ENCODE measurements at places on chromosomes 1 and 21.
A peak's percentile ranks its signal among the peaks of the same experiment; 100 is the strongest.

DNA sequence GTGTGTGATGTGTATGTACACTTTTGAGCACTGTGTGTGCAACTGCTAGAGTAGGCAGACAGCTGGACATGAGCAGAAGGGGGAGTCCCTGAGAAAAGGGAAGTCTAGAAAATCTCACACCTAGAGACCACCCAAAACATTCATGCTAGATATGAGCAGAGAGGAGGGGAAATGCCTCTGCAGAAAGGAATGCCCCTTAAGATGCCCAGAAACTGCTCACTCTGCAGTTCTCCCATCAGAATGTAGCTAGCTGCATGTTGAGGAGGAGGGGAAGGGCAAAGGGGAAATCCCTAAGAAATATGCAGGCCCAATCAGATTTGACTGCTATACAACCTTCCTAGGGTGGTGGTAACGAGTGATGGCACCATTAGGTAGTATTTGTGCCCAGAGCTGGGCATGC, 31.8 kb upstream of the MAGOH start:
- DNase-seq = no peak

DNA sequence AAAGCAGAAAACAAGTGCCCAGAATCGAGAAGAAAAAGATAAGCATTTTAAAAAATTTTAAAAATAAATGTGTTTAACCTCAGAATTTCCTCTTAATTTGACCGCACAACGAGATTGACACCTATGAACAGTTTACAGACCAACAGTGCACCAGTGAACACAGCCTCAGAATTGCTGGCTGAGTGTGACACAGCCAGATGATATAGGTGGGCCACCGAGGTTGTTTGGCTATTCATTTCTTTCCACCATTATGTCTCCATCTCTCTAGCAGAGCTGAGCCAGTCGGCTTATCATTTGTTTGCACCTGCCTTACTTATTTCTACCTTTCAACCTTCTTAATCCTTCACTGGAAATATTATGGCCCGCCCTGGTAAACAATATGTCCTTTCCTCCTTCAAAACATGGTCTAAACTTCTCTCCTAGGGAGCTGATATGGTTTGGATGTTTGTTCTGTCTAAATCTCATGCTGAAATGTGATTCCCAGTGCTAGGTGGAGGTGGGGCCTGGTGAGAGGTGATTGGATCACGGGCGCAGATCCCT, 86.1 kb downstream of the DUSP10 start:
- DNase-seq = no peak

- DNase-seq = no peak
These were observed 4.3 kb downstream of the S100A10 start for GRCh38 chr1:151989211-151989862.

DNA sequence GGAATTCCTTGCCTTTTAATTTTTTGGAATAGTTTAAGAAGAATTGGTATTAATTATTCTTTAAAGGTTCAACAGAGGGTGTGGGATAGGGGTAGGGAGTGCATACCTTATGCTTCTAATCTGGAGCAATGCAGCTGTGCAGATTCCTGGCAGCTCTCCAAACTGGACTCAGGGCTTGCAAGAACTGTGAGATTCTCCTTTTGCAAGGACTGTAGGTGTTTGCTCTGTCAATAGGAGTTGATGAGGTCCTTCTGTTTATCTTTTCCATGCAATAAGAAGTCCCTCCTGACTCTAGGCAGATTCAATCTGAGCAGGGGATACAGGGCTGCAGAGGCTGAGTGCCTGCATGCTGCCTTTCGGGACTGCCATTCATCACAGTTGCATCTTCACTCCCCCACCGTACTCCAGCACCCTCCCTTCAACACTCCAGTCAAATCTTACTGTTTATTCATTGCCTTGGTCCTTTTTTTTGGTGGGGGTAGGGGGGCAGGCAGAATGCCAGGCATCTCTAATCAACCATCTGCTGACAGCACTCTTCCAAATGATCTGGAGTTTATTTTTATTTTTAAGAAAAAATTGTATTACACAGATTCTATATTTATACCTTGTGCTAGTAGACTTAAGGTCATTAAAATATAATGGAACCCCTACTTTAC, 122.3 kb downstream of the DISC1 start:
- DNase-seq = no peak

GRCh38 chr21:35581640-35582039, 478.7 kb downstream of the SETD4 start:
- no peak for DNase-seq

- no peak for DNase-seq
These were observed 3.0 kb downstream of the ADAM30 start for GRCh38 chr1:119893238-119893791.

DNA sequence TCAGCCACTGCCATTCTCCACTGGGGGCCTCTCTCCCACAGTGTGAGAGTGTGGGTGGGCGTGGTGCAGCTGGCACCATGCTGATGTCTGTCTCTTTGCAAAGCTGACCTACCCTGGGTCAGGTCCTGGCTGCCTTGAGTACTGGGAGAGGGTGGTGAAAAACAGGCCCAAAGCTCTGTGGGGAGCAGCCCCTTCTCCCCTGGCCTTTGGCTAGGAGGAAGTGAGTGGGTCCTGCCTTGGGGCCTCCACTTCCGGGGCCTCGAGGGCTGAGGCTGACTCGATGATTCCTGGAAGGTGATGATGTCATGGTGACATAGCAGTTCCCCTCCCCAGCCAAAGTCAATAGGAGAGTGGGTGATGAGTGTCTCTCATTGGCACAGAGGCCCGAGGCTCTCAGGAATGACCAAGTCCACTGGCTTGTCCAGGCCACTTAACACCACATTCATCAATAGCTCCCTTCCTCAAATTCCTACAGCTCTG, 53.0 kb downstream of the IER5 start:
- DNase-seq = no peak

GRCh38 chr21:16605597-16605996, 875.8 kb downstream of the USP25 start:
- DNase-seq = no peak

DNA sequence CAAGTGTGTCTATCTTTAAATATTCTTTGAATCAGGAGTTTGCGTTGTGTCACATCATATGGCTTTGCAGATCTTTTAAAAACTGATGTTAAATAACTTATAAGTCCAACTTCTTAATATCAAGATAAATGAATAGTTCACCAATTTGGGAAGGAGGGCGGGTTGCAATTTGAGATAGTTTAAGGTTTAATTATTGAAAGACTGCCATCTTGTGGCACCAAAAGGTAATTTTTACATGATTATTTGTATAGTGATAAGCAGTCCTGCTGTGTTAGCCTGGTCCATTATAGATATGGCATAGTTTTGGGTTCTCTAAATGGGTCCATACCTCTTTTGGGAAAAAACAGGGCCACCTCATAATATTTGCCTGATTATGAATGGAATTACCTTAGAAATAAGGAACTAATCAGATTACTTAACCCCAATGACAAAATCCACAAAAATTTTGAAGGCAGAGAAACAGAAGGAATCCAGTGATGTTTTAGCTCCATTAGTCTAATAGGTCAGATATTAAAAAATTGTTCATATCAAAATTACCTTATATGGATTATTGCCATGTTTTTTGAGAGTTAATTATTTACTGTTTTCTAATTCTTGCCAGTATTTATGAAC, 64.3 kb downstream of the PRKAA2 start:
- DNase-seq = peak; percentile 14

- no peak for DNase-seq
These were observed 492.0 kb upstream of the USP24 start for GRCh38 chr1:55707196-55707595.

GRCh38 chr1:38840281-38840680, 19.3 kb downstream of the RRAGC start:
- DNase-seq = no peak

- no peak for DNase-seq
These were observed 4.5 kb upstream of the SVBP start for GRCh38 chr1:42821690-42822089.
